ENCODE measurements at places on chromosomes 13 and 19.

- no peak for DNase-seq
Observed at GRCh38 chr19:43316591-43317319, 36.7 kb upstream of the CD177 start.

DNA sequence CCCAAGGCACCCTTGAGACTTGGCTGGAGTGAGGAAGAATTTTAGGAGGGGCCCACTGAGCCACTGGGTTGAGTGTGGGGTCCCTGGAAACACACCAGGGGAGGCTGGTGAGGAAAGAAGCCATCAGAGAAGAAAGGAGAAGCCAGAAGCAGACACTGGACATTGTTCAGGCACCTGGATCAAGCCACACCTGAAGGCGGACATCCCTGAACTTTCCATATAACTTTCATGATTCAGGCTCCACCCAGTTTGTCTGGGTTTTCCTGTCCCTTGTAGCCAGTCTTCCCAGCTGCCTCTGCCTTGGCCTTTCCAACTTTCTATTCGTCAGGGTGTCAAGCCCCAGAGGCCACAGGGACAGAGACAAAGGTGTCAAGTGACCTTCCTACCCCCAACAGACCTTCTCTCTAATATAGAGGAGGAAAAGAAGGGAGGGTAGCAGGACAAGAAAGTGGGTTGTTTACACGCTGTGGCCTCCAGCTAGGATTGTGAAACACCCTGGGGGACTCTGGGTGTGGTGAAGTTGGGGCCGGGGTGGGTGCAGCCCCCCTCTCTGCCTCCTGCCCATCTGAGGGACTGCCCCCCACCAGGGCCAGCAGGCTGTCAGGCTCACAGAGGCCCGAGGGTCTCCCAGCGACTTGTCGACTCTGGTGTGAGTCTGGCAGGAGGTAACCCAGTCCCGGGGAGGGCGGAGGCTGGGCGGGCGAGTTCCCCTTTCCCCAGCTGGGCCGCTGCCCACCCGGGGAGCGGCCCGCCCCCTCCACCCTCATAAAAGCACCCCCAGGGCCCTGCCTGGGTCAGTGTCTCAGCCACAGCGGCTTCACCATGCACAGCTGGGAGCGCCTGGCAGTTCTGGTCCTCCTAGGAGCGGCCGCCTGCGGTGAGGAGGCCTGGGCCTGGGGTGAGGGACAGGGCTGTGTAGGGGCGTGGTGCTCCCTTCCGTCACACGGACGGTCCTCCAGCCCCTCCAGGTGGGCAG, at the start of gene CFD:
Gene CFD (plus strand): TSS at position 797 of the 976 bp plus-strand sequence. CDS start 26 bp downstream, at position 823.
- DNase-seq, result no peak

DNA sequence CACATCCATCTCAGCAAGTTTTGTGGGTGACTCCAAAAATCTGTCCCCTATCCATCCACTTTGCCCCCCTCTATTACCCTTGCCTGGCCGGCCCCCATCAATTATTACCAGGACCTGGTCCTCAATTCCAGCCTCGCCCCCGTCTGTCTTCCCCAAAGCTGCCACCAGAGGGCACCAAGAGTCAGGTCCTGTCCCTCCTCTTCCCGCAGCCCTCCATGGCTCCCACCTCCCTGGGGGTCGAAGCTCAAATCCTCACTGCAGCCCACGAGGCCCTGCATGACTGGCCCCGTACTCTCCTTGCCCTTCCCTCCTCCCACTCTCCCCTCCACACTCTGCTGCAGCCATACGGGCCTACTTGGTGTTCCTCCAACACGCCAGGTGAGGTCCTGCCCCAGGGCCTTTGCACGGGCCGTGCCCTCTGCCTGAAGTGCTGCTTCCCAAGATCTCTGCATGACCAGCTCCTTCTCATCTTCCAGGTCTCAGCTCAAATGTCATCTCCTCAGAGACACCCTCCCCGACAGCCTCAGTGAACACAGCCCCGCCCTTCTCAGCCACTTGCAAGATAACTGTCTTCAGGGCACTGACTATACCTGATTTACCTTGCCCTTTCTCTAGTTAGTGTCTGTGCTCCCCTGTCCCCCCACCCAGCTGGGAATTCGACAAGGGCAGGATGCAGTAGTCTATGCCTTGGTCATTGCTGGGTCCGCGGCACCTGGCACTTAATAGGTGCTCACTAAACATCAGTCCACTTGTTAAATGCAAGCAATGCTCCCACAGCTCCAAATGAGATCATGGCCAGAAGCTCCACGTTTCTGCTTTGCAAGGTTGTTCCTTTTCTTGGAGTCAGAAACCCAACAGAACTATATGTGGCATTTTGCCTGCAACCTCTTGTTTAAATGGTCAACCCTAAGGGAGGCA, 16.8 kb upstream of the SEMA6B start:
- DNase-seq, result no peak

- no peak for DNase-seq
Observed at GRCh38 chr13:29598321-29598720, 2.8 kb upstream of the SLC7A1 start.

- DNase-seq, result no peak
Observed at GRCh38 chr13:46057256-46058015, 4.9 kb upstream of the ZC3H13 start.

DNA sequence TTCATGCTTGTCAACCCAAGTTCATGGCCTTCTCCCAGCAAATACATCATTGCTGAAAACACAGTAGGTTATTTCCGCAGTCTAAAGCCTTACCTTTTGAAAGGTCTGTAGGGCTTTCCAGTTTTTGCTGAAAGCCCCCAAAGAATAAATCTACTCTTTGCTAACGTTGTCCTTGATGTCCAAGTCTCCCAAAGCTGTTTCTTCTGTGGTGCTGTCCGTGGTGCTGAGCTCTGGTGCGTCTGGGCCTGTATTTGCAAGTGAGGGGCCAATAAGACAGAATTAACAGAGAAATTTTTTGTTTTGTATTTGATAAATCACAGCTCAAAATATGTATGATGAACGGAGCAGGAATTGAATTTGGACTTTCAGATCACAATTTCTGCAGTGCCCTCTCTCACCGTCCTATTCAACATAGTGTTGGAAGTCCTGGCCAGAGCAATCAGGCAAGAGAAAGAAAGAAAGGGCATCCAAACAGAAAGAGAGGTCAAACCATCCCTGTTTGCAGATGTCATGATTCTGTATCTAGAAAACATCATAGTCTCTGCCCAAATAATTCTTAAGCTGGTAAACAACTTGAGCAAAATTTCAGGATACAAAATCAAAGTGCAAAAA, 9.8 kb upstream of the LGALS16 start:
- DNase-seq, result no peak

All from fibroblast of skin of left quadriceps (primary cell).